ENCODE measurements at places on chromosomes 6 and 20.

- peak; percentile 29 for DNase-seq
Measured at GRCh38 chr20:542777-543368, 717 bp downstream of the CSNK2A1 start.

- no peak for DNase-seq
Measured at GRCh38 chr20:62406635-62407176, 379 bp downstream of the CABLES2 start.

DNA sequence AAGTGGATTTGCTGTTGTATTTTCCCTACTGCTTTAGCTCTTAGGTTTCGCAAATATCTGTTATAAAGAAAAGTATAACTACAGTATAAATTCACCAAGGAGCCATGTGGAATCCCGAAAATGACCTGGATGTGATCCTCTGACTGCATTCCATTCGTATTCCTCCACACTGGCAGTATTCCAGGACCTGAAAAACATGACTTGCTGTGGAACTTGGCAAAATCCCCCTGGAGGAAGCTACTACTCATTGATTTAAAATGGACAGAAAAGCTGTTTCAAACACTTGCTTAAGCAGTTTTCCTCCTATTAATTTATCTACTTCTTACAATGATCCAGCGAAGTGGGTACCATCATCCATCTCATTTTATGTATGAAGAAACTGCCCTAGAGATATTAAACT lies 13.3 kb upstream of the ENPP5 start:
- no peak for DNase-seq

- DNase-seq = no peak
Measured at GRCh38 chr6:34606477-34607265, 50.5 kb upstream of the SPDEF start.

DNA sequence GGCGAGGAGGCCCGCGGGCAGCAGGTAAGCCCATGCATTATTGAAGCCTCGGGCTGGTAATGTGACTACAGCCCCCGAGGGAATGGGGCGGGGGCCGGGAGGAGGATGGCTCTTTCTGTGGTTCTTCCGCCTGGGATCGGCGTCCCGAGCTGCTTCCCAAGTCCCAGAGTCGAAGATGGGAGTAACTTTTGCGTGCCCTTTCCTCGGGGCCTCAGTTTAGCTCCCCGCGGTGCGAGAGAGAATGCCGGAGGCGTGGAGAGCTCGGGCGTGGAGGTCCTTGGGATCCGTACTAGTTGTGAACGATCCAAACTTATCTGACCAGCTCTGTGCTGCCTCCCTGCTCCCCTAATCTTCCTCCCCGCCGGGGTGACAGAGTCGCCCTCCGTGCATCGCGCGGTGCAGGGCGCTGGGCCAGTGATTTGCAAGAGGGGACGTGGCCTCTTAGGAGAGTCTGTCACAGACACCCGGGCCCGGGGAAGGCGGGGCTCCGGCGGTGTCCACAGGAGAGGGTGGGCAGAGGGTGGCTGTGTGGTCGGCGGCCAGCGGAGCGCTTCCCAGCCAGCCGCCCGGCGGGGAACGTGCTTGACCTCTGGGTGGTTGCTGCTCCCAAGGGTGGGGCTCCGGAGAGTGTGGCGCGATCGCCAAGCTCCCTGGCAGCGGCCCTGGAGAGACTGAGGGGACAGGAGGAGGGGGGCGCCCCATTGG lies 815 bp downstream of the UTRN start:
- DNase-seq = peak; percentile 85

GRCh38 chr6:111642463-111643158 lies 36.9 kb upstream of the TRAF3IP2 start:
- DNase-seq = peak; percentile 78

GRCh38 chr6:125839471-125839870 lies 48.7 kb downstream of the NCOA7 start:
- no peak for DNase-seq

- DNase-seq = no peak
Measured at GRCh38 chr6:74197310-74197709, 501.3 kb downstream of the CD109 start.

DNA sequence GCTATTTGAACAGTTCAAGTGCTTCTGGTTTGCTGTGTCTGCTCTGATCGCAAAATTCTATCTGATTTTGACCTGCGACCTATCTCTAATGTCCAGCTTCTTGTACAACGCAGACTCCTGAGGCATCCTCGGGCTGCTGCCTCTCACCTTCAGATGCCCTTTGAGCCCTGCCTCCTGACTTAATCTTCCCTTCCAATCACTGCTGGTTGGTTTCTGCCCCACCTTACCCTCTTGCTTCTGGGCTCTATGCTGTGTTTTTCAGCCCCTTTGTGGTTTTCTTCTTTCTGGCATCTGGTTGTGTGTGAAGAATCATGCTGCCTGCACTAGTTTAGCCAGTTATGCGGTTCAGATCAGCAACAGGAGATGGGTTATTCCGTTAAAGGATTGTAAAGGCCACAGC lies 131.2 kb upstream of the THEMIS start:
- DNase-seq = no peak

GRCh38 chr6:10355115-10355702 lies 59.7 kb downstream of the TFAP2A start:
- DNase-seq = no peak

DNA sequence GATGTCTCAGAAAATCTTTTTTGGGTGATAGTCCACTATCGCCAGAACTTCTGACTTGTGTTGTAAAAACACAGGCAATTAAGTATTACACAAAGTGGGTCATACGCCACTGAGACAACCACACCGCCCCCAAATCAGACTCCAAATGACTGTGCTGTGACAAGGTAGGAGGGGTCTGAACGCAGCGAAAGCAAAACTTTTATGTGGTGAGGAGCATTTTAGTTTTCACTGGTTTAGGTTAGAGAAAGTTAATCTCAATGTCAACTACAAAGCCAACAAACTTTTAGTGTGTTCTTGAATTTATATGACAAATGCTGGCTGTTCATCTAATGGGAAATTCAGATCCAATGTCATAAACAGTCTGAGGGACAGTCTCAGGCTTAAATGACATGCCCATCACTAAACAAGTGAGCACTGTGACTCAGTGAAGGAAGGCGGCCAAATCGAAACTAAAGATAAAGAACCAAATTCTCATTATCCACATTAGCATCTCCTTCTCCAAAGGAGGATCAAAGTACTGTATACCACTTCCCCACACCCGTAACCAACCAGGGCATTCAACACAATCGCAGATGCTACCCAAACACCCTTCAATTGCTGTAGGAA lies 186.7 kb downstream of the GJA10 start:
- no peak for DNase-seq

- no peak for DNase-seq
Measured at GRCh38 chr6:30544666-30545272, 11.5 kb downstream of the GNL1 start.

- no peak for DNase-seq
Measured at GRCh38 chr20:23249541-23249940, 101.0 kb upstream of the NXT1 start.

GRCh38 chr20:49814057-49814694 lies 1.5 kb downstream of the SLC9A8 start:
- no peak for DNase-seq

DNA sequence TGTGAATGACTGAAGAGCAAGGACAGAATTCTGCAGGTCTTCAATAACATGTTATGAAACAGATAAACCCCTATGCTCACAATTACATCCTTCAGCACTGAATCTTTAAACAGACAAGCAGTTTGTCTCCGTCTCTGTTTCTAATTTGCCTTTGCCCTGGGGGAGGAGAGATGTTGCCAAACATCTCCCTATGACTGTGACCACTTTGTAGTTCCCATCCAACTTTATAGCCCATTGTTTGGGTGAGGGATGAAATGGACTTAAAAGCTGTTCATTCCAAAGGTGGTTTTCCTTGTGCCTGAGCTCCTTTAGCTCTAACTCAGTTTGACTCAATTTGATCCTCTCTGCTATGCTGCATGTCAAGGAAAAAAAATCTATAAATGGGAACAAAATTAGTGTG lies 19.5 kb upstream of the ADTRP start:
- no peak for DNase-seq

DNA sequence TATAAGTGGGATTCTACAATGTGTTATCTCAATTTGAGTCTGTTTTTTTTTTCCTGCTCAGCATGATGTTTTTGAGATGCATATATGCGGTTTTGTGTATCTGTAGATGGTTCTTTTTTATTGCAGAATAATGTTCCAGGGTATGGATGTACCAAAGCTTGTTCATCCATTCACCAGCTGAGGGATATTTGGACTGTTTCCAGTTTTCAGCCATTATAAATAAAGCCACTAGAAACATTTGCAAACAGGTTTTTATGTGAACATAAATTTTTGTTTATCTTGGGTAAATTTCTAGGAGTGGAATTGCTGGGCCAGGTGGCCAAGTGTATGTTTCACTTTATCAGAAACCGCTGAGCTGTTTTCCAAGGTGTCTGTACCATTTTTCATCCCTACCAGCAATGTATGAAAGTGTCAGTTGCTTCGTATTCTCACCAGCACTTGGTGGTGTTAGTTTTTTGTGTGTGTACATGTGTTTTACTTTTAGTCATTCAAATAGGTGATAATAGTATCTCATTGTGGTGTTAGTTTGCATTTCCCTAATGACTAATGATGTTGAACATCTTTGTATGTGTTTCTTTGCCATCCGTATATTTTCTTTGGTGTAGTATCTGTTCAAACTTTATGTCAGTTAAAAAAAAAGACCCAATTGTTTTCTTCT lies 124.2 kb downstream of the CEBPB start:
- DNase-seq = no peak

DNA sequence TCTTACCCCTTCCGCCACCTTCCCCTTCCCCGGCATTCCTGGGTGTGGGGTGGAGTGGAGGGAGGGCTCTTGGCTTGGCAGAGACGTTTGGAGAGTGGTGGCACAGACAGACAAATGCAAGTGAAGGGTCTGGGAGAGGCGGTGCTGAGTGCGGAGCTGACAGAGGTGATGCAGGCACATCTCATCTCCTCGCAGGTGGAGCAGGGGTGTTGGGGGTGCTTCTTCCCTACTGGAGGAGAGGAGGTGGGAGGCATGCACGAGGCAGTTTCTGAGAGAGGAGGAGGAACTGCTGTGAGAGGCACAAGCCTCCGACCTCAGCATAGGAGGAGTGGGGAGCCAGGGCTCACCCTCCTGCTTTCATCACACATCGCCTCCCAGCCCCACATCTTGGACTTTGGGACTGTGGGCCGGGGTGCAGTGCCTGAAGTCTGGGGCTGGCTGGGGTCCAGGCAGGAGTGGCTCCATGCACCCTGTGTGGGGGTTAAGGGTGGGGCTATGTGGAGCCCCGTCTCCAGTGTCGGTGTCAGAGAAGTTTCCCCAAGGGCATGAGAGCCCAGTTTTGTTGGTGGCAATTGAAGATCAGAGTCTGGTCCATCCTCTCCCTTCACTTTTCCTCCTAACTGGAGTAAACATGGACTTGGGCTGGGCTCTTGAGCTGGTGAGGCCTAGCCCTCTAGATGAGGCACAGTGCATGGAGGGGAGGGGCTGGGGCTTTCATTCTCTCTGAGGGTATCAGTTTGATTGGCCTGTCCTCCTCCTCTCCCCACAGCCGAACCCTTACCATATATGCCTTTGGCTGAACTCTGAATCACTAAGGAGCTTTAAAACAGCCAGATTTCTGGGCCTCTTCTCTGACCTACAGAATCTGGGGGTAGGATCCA lies 20.2 kb upstream of the SLC22A7 start:
- no peak for DNase-seq

- DNase-seq = no peak
Measured at GRCh38 chr6:148836751-148837150, 89.9 kb downstream of the UST start.

- peak; percentile 49 for DNase-seq
Measured at GRCh38 chr6:3849681-3850450, 693 bp downstream of the FAM50B start.

DNA sequence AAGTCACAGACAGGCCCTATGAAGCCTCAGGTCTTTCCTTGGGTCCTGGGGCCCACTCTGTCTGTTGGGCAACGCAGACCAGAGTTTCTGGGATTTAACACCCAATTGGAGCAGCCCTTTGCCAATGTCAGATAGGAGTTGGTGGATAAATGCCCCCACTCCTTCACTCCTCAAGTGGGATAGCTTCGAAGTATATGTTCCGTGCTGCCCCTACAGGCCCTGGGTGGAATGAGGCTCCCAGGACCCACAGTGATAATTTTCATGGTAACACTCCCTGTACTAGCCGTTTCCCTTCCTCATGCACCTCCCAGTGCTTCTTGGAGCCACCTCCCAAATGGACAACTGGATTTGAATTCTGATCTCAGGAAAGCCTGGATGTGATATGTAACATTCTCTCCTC lies 145.4 kb downstream of the FOXA2 start:
- DNase-seq = no peak

GRCh38 chr6:134609716-134610261 lies 291.9 kb upstream of the SGK1 start:
- no peak for DNase-seq

DNA sequence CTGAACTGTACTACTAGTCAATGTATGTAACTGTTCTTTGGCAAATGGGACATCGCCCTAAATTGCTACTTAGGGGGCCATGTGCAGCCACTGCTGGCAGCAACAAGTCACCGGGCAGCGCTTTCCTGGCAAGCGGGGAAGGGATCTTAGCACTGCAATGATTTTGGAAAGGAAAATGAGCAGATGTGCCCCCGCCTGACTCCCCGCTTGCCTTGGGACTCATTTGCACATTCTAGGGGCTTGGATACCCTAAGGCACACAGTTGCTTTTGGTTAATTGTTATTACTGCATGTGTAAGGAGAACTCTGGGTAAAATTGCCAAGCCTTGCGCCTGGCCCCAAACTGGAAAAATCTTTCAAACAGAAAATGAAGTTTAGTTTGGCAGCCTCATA lies 32.2 kb downstream of the CD83 start:
- no peak for DNase-seq

DNA sequence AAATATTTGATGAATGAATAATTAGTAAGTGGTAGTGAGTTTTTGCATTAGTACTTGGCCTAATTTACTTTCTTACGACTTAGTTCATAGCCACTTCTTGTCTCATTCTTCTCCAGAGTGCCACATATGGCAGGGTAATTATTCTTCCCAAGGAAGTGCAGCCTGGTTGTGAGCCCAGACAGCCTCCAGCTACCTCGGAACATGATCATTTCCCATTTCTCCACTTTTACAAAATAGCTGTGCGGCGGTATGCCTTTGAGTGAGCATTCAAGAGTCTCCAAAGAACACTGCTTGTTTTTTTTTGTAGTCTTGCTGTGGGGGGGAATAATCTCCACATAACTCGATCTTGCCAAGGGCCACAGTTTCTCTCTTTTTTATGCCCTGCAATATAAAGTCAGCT lies 765.0 kb downstream of the HDGFL1 start:
- no peak for DNase-seq

- DNase-seq = peak; percentile 29
Measured at GRCh38 chr20:10474606-10475184, 39.6 kb downstream of the SLX4IP start.

DNA sequence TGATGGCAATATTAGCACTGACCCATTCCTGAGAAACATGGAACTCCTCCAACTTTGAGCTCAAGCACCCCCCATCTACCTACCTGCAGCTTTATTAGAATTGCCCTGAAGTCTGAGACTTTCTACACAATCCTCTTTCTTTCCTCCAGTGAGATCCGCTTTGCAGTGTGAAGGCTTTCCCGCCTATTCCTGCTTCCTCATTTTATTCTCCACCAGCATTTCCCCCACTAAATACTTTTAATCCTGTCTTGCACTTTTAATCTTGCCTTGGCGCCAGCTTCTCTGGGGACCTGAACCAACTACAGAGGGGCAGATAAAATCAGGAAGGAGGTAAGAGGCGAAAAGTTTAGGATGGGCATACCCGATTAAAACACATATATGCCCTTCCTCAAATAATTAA lies 178.1 kb upstream of the PRDM1 start:
- no peak for DNase-seq

GRCh38 chr6:105488516-105489215 lies 85.8 kb upstream of the PREP start:
- DNase-seq = no peak

- DNase-seq = no peak
Measured at GRCh38 chr20:37090407-37090806, 5.4 kb downstream of the RBL1 start.
